ENCODE measurements at places on chromosomes 6 and 20. TPM values are rescaled to one million over a fixed set of nuclear protein-coding genes. Genes with fewer than 3 reads are reported as not detected.

SLC17A2 gene
- total RNA-seq, result 11.2 TPM

WASF1 gene
- 10.3 TPM for total RNA-seq

PDE7B gene
- total RNA-seq, result not detected

BPI gene
- total RNA-seq, result not detected

KPNA5 gene
- 13.1 TPM for total RNA-seq

SLC22A2 gene
- not detected for total RNA-seq

CD24 gene
- total RNA-seq, result 11.3 TPM

CNKSR3 gene
- total RNA-seq, result 38.6 TPM

ABCF1 gene
- 104 TPM for total RNA-seq

GRCh38 chr20:62428396-62429295, 1.3 kb upstream of the RBBP8NL start:
- DNase-seq, result no peak

- peak; percentile 80 for DNase-seq
These were observed 7.7 kb upstream of the ZNF334 start for GRCh38 chr20:46520976-46521579.

GRCh38 chr6:109332748-109333147, 49.5 kb downstream of the CD164 start:
- peak; percentile 43 for DNase-seq

DNA sequence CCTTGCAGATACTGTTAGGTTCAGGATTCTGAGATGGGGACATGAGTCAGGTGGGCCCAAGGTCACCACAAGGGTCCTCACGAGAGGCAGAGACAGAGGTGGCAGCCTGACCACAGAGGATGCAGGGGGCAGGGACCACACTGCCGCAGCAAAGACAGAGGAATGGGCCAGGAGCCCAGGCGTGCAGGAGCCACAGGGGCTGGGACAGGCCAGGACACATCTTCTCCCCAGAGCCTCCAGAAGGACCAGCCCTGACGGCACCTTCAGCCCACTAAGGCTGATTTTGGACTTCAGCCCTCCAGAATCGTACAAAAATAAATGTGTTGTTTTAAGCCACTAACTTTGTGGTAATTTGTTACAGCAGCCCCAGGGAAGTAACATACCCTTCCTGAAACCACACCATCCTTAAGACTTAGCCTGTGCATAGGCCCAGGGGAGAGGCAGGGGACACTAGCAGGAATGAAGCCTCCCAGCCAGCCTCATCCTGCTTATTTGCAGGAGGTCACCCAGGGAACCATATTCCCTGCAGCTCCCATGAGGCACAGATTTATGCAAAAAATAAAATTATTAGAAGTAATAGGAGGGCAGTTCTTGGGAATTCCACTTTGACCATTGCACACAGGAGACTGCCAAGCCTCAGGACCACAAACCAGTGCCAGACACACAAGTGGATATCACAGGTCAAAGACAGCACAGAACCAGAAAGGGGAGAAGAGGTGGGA, 119.3 kb upstream of the CST7 start:
- no peak for DNase-seq

DNA sequence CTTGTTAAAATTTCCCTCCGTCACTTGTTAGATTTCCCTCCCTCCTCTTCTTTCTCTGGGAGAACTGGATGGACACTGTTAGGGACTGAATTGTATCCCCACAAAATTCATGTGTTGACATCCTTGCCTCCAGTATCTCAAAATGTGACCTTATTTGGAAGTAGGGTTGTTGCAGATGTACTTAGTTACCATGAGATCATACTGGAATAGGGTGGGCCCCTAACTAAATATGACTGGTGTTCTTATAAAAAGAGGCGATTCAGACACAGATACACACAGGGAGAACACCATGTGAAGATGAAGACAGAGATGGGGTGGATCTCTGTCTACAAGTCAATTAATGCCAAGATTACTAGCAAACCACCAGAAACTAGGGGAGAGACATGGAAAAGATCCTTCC, 139.5 kb downstream of the ALDH8A1 start:
- no peak for DNase-seq

GRCh38 chr6:162922563-162923166, 194.9 kb downstream of the PACRG start:
- DNase-seq, result no peak

DNA sequence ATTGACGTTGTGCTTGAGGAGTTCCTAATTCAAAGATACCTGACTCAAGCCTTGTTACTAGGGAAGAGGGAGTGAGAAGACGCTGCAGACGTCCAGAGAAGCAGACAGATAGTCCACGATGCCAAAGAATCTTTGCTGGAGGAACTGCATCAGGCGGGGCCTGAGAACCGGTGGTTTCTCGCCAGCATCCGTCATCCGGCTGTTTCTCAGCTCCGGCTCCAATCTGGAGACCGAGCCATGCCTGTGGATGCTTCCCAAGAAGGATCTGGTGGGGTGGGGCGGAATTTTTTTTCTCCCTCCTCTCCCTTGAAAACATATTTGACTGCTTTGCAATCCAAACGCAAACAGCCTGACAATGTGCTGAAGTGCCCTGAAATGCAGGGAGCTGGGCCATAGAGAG, 125.8 kb upstream of the SRSF6 start:
- no peak for DNase-seq

- DNase-seq, result no peak
These were observed 545 bp downstream of the SLC35D3 start for GRCh38 chr6:136922685-136923006.

DNA sequence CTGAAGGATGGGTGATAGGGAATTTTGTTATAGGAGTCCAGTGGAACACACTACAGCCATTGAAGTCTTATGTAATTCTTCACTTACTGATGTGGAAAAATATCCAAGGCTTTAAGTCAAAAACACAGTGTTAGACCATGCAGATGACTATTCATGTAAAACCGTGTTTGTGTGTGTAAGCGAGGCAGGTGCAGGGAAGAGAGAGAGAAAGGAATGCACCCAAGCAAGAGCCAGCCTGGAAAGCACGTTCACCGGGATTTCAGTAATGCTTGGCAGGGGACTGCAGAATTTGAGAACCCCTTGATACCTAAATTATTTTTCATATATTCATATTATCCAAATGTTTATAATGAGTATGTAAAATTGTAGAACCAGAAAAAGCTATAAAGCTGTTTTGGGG, 17.9 kb downstream of the RALGAPA2 start:
- DNase-seq, result no peak

GRCh38 chr6:83006270-83006905, 59.3 kb downstream of the UBE3D start:
- DNase-seq, result no peak

GRCh38 chr6:106540907-106541306, 88.4 kb downstream of the RTN4IP1 start:
- DNase-seq, result peak; percentile 80
